ENCODE measurements at places on chromosomes 7 and 10.

GRCh38 chr7:55110993-55111361 is 92.2 kb downstream of the EGFR start:
- DNase-seq, result no peak

DNA sequence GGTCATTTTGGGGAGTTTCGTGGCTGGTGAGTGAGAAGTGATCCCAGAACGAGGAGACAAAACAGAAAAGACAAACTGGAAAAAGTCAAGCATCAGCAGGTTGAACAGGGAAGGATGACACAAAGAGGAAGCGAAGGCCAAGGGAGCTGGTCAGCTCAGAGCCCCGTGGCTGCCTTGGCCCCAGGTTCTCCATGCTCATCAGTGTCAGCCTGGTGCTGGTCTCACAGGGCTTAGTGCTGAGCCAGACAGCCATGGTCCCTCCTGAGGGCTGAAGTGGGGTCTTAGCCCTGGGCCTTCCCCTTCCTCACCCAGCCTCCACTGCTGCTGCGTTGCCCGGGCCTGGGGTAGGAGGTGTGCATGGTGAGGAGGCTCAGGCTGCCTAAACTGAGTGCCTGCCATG is 183.6 kb downstream of the PFKFB3 start:
- no peak for DNase-seq

GRCh38 chr7:81120111-81120510 is 201.3 kb upstream of the SEMA3C start:
- DNase-seq, result no peak

GRCh38 chr7:21377545-21377944 is 50.3 kb upstream of the SP4 start:
- peak; percentile 1 for DNase-seq

GRCh38 chr7:151759591-151760042 is 117.3 kb downstream of the PRKAG2 start:
- peak; percentile 57 for DNase-seq

- peak; percentile 10 for DNase-seq
Observed at GRCh38 chr10:112689327-112690072, 242.5 kb downstream of the VTI1A start.
